ENCODE measurements at places on chromosomes 16 and 17.

- DNase-seq: no peak
Measured at GRCh38 chr17:19717411-19717908, 1.1 kb upstream of the SLC47A2 start.

DNA sequence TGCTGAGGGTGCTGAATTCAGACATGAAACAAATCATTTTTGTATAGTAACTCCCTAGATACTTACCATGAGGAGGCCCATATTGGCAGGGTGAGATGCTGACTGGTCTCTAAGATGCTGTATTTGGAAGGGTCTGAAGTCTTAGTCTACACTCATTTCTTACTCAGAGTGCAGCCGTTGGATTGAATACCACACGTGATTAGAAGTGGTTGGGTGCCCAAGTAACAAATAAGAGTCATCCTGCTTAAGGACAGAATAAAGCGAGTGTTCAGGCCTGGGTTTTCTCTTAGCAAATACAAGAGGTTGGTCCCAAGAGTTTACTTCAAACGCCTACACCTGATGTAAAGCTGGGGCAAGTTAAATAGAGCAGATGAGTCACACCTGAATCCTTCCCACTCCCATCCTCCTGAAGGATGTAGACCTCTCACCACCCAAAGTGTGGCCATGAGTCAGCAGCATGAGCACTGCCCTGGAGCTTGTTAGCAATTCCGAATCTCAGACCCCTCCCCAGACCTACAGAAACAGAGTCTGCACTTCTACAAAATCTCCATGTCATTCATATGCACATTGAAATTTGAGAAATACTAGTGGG, 284.6 kb upstream of the CDH5 start:
- DNase-seq: no peak

DNA sequence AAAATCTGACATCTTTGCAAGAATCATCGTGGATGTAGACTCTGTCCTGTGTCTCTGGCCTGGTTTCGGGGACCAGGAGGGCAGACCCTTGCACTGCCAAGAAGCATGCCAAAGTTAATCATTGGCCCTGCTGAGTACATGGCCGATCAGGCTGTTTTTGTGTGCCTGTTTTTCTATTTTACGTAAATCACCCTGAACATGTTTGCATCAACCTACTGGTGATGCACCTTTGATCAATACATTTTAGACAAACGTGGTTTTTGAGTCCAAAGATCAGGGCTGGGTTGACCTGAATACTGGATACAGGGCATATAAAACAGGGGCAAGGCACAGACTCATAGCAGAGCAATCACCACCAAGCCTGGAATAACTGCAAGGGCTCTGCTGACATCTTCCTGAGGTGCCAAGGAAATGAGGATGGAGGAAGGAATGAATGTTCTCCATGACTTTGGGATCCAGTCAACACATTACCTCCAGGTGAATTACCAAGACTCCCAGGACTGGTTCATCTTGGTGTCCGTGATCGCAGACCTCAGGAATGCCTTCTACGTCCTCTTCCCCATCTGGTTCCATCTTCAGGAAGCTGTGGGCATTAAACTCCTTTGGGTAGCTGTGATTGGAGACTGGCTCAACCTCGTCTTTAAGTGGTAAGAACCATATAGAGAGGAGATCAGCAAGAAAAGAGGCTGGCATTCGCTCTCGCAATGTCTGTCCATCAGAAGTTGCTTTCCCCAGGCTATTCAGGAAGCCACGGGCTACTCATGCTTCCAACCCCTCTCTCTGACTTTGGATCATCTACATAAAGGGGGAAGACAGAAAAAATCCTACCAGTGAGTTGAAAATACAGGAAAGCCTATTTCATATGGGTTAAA, at the start of gene G6PC1:
Gene G6PC1, plus strand, starts transcription at position 340 of the 872 bp plus-strand sequence. Its CDS starts 78 bp downstream, at position 418.
- no peak for DNase-seq

DNA sequence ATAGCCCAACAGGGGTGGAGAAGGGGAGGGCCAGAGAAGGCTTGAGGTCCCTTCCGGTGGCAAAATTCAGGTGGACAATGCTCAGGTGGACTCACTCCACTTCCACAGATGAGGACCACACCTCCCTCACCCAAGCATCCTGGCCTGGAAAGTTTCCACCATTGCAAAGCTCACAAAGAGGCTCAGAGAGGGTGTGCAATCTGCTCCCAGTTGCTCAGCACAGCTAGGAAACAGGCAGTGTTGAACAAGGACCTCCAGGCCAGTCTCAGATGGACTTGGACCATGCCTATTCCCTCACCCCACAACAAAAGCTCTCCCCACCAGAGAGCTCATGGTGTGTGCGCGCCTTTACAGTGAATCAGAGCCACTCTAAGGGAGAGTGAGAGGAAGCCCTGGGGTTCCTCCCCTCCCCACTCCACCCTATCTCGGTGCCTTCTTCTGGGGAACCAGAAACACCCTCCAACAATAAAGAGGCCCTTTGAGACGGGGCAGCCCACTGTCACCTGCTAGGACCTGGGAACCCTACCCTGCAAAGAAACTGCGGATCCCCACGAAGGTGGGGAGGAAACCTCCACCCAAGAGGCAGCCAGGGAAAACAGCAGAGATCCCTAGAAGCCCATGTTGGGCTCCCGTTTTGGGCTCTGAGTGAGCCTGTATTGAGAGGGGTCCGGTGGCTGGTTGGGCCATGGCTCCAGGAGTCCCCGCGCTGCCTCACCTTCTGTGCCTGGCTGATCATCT, 1.6 kb downstream of the FAM83G start:
- DNase-seq: no peak

DNA sequence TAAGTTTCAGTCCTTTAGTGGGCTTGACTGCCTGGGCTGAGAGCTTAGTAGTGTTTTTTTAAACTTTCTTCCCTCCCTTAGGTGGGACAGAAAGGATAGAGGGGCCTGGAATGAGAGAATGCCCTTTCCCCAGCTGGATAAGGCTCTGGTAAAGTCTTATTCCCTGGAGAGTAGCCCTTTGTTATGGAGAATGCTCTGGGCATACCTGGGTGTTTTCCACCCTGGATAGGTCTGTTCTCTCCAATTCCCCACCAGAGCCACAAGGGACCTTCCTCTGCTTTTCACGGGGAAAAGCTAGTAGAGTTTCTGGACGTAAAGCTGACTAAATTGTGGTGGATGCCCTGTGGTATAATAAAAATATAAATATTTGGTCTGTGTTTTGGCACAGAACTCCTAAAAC, 164.1 kb downstream of the HS3ST4 start:
- DNase-seq: no peak

- no peak for DNase-seq
Measured at GRCh38 chr17:30541802-30542201, 64.6 kb downstream of the GOSR1 start.

GRCh38 chr16:72886346-72886974, 161.5 kb downstream of the ZFHX3 start:
- no peak for DNase-seq
